Mammary epithelial cell (primary cell): ENCODE measurements at places on chromosomes 6 and 20. TPM values are rescaled to one million over a fixed set of nuclear protein-coding genes. Genes with fewer than 3 reads are reported as not detected.
A peak's percentile ranks its signal among the peaks of the same experiment; 100 is the strongest.

DNA sequence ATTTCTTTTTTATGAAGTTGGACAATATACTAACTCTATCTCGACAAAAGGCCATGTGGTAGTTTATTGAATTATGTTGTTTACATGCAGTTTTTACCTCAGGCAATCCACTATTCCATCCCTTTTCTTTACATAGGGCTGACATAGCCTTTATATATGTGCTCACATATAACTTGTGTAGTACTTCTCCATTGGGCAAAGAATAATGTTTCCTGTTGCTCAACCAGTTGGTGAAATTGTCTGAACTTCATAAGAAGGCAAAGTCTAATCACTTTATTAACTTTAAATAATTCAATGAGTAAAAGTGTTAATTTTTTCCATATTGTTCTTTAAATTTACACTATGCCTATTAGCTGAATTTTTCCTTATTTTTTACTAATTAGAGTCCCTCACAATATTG lies 1272.1 kb downstream of the EPHA7 start:
- no peak for DNase-seq

- DNase-seq: peak; percentile 37
These were observed 37.8 kb downstream of the HFE start for GRCh38 chr6:26124781-26125685.

DNA sequence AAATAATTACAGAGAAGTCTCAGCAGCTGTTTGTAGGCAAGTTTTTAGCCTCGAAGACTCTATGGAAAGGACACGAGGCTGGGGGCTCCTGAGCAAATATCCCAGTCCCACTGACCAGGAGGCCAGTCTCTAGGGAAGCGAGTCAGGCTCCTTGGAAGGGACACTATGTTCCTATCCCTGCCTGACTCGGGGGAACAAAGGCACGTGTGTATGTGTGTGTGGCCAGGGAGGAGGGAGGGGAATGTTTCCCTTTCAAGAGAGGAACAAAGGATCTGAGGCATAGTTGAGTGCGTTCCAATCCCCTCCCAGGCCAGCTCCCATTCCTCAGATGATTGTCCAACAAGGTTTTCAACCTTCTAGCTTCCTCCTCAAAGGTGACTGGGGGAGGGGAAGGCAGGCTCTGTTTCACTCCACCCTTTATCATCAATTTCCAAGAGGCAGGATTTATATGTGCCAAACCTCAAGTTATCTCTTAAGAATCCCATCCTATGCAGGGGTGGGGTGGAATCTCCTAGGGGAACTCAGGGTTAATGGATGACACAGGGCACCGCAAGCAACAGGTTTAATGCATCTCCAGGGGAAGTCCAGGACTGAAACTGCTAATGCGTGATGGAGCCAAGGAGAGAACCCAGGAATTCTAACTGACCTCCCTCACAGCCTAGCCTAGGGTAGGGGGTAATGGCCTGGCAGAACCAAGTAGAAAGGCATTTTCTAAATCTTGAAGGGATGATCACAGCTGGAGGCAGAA lies 9.9 kb downstream of the BCL2L1 start:
- peak; percentile 85 for DNase-seq

- DNase-seq: peak; percentile 26
These were observed 17.4 kb downstream of the PIGT start for GRCh38 chr20:45433316-45433715.

The DEFB124 gene
- total RNA-seq: not detected

The PPP1R3G gene
- 0.11 TPM in 1 of 2 replicates, not detected in the other for total RNA-seq

- DNase-seq: no peak
These were observed 108.7 kb downstream of the FYN start for GRCh38 chr6:111764238-111765175.

The NMBR gene
- not detected in 2 replicates for total RNA-seq

DNA sequence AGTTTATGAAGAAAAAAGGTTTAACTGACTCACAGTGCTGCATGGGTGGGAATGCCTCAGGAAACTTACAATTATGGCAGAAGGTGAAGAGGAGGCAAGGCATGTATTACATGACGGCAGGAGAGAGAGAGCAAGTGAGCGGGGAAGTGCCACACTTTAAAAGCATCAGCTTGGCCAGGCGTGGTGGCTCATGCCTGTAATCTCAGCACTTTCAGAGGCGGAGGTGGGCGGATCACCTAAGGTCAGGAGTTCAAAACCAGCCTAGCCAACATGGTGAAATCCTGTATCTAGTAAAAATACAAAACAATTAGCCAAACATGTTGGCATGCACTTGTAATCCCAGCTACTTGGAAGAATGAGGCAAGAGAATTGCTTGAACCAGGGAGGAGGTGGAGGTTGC lies 213.3 kb upstream of the THEMIS start:
- no peak for DNase-seq

GRCh38 chr6:12431023-12431422 lies 140.9 kb downstream of the EDN1 start:
- no peak for DNase-seq

The NOX3 gene
- not detected for total RNA-seq

The AVP gene
- total RNA-seq: not detected in 2 replicates

The LPA gene
- total RNA-seq: not detected

The FIG4 gene
- 17.2 TPM for total RNA-seq

GRCh38 chr6:150276168-150276936 lies 92.5 kb upstream of the IYD start:
- DNase-seq: no peak

- no peak for DNase-seq
These were observed 643.7 kb downstream of the UTRN start for GRCh38 chr6:144928847-144929246.

The CAGE1 gene
- under 0.01 TPM for total RNA-seq

DNA sequence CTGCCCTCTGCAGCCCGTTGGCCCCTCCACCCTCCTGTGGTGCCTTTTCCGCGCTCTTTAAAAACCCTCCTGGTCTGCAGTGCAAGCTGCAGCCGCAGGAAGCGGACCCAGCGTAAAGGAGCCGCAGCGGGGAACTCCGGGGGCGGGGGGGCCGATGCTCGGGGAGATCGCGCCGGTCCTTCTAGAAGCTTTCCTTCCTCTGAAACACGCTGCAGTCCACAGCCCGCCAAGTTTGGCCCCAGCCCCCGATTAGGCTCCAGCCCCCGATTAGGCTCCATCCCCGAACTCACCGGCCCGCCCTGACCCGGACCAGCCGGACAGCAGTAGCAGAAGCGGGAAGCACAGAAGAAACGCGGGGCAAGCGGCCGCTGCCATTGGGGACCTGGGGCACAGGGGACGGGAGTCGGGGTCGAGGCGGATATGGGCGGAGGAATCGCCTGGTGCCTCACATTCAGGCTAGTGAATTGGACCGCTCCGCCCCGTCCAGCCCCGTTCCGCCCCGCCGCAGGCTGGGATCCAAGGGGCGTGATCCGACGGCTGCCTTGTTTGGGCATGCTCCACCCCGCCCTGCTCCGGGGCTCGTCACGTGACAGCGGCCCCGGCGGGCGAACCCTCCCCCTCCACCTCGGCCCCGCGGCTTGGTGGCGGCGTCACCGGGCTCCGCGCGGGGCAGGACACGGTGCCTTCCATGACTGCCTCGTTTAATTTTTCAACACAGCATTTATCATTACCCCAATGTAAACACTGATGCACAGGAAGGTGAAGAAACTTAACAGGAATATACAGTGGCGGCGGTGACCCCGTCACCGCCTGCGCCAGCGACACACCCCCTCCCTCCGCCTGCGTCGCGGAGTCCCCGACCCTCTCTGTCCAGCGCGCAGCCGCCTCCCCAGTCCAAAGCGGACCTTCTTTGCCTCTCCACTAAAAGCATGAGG lies 20.3 kb downstream of the RAET1L start:
- DNase-seq: peak; percentile 88

GRCh38 chr6:42520786-42521607 lies 42.8 kb upstream of the UBR2 start:
- peak; percentile 13 for DNase-seq

The NRN1 gene
- total RNA-seq: 0.17 TPM

The BPIFA2 gene
- not detected in 2 replicates for total RNA-seq

DNA sequence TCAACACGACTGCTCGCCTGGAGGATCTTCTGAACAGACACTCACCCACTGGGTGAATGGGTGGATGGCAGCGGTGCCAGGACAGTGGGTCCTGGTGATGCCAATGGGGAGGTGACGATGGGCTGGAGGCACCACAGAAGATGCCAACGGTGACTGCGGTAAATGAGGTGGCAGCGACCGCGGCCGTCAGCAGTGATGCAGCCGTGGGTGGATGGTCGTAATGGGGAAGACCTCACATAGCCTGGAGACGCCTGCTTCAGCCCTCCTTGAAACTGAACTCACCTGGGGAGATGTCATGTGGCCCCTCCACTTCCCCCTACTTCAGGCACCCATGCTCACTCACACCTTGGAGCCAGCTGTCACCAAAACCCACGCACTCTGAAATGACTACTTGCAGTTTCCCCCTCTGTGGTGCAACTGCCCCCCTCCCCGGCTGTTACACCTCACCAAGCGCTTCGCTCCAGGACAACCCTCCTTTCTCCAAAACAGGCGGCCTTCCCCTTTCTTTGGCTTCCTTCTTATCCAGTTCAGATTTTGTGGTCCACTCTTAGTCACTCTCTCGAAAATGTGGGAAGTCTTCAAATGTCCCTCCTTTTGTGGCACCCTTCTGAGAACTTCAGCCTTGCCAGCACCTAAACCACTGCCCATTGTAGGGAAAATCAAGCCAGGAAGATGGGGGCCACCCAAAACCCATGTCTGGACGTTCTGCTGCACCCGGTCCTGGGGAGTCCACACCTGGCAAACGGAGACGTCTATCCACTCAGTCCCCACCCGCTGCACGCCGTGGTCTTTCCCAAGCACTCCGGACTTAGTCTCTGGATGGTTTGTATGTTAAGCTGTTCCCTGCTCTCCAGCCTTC lies 10.4 kb upstream of the ABHD16B start:
- no peak for DNase-seq

DNA sequence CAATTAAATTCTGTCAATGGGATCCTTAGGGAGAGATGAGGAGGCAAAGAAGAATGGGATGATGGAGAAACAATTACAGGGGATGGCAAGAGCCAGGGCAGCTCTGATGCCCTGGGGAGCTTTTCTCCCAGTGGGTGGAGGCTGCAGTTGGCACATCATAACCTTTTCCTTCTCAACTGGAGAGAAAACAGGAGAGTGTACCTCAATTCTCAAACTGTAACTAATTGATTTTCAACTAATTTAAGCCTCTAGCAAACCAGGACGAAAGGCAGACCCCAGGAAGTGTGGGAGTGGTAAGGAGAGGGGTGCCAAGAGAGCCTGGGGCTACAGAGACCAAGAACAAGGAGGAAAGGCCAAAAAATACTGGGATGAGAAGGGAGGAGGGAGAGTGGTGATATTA lies 5.7 kb downstream of the BMP5 start:
- peak; percentile 28 for DNase-seq

DNA sequence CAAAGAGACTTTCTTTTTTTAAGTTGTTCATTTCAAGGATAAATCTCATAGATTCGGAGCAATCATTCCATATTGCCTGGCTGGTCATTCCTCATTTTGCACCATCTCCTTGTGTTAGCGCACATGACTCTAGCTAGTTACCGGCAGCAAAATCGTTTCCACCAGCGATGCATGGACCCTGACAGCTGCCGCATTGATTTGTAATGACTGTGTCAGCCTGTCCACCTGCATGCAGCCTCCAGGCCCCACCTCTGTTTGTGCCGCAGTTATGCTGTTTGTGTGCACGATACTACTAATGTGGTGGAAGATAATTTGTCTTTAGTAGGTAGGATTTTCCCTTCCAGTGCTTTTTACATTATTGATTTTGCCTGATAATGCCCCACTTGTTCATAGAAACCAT lies 164.0 kb downstream of the TBC1D7 start:
- no peak for DNase-seq

The KCNK17 gene
- not detected in 2 replicates for total RNA-seq

The BPIFA1 gene
- not detected in 2 replicates for total RNA-seq

- DNase-seq: peak; percentile 64
These were observed 691 bp downstream of the ASF1A start for GRCh38 chr6:118894425-118895260.

The THBS2 gene
- 4.3 TPM for total RNA-seq

- DNase-seq: no peak
These were observed 59.0 kb downstream of the RIPOR2 start for GRCh38 chr6:24876499-24877465.

The PRICKLE4 gene
- 0.75 and 1.5 TPM in 2 replicates for total RNA-seq

- no peak for DNase-seq
These were observed 633.6 kb upstream of the IMPG1 start for GRCh38 chr6:76706086-76706485.

- DNase-seq: no peak
These were observed 899.9 kb downstream of the C6orf118 start for GRCh38 chr6:164409309-164410009.

DNA sequence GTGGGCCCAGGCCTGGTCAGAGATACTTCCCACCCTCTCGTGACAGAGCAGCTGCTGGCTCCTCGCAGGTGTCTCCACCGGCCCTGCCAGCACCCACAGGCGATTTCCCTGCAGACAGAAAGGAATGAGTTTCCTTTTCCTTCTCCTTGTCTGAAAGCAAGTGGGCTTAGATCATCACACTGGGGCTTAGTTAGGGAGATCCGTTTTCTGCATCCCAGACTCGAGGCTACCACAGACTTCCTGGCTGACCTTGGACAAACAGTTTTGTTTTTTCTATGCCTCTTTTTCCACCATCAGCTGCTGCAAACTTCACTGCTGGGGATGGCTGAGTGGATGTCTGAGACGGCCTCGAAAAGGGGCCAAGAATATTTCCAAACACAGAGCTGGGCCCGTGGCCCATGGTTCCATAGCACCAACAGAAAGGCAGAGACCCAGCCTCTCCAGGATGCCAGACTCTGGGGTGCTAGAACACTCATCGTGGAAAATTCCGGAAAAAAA lies 86.5 kb downstream of the BANF2 start:
- no peak for DNase-seq

The SLC4A11 gene
- total RNA-seq: 6.7 TPM

The FUT9 gene
- under 0.01 TPM for total RNA-seq

DNA sequence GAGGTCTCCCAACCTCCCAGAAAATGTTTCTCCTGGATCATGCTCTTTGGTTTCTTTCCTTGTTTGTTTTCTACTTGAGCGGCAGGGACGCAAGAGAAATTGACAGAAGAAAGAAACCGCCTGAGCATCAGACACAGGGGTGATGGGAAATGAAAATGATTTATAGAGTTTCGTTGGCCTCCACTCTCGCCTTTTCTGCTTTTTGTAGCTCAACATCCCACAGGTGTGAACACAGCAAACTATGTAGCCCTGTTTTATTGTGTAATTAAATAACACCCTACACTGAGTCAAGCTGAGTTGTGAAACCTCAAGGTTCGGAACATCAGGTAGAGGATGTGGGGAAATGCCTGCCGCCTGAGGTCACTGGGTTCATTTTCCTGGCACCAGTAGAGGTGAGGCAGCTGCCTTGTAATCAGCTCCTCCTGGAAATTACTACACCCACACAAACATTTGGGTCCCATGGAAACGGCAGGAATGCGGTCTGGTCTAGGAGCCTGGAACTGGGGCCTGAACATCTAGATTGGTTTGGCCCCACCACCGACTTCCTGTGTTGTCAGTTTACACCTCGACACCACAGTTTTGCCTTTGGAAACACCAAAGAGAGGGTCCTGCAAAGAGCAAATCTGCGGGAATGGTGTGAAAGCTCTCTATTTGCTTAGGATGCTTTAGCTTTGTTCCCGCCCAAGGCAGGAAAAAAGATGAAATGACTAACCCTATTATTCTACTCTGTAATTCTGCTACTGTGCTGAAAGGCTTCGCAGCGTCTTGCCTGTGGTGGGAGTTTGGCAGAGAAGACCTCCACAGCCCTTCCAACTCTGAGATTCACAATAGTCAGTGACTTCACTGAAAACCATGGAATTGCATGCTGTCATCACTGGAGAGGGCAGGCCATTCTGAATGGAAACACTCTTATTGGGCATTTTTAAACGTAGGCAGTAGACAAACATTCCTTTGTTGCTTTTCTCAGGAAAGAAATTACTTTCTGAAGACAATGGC lies 53.0 kb downstream of the ADAT2 start:
- DNase-seq: peak; percentile 100

The JARID2 gene
- 10.3 TPM for total RNA-seq

- DNase-seq: peak; percentile 83
These were observed 464.3 kb upstream of the BTBD3 start for GRCh38 chr20:11453430-11453829.
